ENCODE measurements at places on chromosomes 3 and 15.

DNA sequence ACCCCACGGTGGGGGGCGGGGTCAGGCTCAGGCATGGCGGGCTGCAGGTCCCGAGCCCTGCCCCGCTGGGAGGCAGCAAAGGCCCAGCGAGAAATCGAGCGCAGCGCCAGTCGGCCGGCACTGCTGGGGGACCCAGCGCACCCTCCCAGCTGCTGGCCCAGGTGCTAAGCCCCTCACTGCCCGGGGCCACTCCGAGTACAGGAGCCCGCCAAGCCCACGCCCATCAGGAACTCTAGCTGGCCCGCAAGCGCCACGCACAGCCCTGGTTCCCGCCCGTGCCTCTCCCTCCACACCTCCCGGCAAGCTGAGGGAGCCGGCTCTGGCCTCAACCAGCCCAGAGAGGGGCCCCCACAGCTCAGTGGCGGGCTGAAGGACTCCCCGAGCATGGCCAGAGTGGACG is 29.2 kb downstream of the SCAPER start:
- DNase-seq, result no peak

- no peak for DNase-seq
Measured at GRCh38 chr3:133208184-133208583, 170.0 kb downstream of the TMEM108 start.

GRCh38 chr3:55486101-55486856 is 827 bp downstream of the WNT5A start:
- no peak for DNase-seq

DNA sequence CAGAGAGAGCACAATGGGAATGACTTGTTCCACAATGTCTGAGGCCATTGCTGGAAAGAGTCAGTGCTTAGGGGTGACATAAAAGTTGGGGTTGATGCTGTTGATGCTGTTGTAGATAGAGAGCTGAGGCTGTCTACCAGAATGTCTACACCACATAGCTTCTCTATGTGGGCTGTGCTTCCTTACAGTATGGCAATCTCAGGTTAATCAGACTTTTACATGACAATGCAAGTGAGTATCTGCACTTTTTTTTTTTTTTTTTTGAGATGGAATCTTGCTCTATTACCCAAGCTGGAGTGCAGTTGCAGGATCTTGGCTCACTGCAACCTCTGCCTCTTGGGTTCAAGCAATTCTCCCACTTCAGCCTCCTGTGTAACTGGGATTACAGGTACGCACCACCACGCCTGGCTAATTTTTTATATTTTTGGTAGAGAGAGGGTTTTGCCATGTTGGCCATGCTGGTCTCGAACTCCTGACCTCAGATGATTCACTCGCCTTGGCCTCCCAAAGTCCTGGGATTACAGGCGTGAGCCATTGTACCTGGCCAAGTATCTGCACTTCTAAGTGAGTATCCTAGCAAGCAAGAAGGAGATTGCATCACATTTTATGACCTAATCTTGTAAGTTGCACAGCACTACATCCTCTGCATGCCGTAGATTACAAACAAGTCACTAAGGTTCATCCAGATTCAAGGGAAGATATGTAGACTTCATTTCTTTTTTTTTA is 28.7 kb downstream of the DLEC1 start:
- DNase-seq, result no peak

GRCh38 chr3:139597947-139598346 is 58.4 kb upstream of the RBP1 start:
- DNase-seq, result no peak

DNA sequence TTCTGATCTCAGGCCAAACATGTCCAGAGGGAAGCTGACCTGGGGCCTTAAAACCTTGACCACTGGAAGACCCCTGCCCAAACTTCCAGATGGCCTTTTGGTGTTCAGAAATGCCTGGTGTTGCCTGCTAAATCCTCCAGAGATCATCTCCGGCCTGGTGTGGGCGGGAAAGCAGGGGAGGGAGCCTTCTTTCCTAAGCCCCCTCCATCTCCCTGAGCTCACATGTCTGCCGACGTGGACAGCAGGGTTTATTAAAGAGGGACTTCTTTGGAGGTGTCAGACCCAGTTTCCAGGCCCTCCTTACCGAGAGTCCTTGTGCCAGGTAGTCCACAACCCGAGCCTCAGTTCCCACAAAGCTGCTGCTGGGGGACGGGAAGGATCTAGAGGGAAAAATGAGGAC is 55.9 kb upstream of the SLC6A1 start:
- no peak for DNase-seq

DNA sequence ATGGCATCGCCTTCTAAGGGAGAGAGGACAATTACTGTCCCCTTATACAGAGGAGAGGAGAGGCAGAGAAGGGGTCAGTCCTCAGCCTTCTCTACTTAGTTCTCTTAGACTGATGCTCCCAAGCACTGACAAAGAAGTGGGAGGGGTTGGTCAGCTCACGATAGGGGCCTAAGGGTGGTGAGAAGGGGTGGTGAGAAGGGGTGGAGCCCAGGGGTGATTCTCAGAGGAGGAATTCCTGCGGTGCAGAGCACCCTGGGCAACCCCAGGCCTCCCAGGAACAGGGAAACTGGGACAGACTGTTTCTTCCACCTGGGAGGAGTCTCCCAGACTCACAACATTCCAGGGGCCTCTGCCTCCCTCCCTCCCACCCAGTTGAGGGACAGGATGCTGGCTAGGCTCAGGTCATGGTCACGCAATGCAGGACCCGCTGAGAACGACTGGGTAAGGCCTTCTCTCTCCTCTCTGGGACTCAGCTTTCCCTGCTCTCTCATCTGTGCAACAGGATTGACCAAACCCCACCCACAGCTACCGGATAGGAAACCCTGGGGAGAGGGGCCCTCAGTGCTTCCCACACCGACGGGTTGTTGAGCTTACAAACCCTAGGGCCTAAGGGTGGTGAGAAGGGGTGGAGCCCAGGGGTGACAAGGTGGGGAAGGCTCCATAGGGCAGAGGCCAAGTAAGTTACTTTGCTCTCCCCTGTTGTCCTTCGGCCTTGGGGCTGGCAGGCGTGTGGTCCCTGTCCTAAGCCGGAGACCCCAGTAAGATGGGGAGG is 1.5 kb downstream of the TPRA1 start:
- DNase-seq, result no peak

DNA sequence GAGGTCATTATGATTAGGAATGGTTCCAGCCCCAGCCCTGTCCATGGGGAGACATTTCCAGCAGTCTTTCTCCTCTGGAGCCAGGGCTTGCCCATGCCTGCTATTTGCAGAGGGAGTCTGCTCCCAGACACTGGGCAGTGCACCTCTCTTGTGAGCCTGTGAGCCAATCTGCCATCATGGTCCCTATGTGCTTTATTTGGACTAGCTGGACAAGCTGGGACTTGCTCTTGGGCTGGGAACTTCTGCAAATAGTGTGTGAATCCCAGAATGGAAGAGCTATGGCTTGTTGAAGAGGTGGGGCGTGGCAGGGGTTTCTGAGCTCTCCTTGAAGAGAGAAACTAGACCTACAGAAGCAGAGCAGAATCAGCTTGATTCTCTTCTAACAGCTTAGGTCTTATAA is 53.7 kb upstream of the KY start:
- DNase-seq, result no peak

DNA sequence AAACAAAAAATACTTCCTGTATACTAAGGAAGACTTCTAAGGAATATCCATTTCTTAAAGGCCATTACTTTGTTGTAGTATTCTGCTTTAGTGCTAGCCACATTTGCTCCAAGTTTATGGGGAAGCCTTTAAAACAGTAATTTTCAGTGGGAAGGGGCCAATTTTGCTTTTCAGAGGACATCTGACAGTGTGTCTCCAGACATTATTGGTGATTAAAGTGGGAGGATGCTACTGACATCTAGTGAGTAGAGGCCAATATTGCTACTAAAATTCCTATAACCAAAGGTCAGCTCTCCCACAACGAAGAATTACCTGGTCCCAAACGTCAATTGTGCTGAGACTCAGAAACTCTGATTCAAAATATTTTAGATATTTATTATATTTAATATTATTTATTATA is 24.8 kb downstream of the SLC28A2 start:
- no peak for DNase-seq

DNA sequence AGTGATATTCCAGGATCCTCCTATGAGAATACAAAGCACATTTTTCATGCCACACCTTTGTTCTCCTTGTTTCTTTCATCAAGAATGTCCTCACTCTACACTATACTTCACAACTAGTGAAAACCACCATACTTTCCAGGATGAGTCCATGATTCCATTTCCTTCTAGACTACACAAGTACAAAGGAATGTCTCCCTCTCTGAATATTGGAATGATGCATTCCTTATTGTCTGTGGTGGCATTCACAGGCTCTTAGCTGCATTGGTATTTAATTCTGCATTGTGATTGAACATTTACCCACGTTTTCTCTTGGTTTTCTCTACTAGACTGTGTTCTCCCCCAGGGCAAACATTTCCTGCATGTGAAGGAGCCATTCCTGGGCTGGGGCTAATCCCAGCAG is 217.5 kb downstream of the RAP2B start:
- no peak for DNase-seq

GRCh38 chr3:12512534-12513118 is 28.3 kb downstream of the TSEN2 start:
- DNase-seq, result no peak

GRCh38 chr3:100710261-100710968 is 1.1 kb downstream of the TFG start:
- DNase-seq, result peak; percentile 61

GRCh38 chr3:76965122-76965725 is 74.7 kb upstream of the ROBO2 start:
- DNase-seq, result no peak

DNA sequence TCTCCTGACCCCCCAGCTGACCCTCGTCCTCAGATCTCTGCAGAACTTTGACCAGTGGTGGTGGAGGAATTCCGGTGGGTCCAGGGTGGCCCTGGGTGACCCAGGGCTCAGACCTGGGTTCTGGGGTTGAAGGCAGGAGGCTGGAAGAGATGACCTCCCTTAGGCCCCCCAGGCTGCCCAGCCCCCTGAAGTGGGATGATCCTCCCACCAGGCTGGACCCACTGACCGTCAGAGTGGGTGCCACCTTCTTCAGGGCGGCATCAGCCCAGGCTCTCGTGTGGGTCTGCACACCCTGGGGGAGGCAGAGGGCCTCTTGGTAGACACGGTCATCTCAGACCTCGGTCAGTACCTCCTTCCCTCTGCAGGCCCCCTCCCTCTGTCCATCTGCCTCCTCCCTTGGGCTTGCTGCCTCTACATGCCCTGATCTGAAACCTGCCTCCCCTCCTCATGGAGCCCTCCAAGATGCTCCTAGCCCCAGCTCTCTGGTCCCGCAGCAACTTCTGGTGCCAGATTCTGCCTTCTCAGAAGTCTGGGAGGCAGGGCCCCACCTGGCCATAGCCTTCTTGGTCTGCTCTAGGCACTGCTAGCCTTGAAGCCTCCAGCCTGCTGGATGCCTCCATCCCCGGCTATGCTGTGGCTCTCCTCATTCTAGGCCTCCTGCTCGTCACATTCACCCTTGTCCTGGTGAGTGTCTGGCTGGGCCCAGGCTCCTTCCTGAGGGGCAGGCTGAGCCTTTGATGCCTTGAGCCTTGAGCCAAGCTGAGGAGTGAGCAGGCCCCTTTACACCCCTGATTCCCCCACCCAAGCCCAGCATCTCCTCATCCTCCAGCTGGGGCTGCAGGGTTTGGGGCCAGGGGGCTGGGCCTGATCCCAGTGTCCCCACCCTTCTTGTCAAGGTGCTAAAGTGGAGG is 49.1 kb upstream of the CSPG4 start:
- no peak for DNase-seq

GRCh38 chr3:43035801-43036365 is 56.8 kb downstream of the GASK1A start:
- no peak for DNase-seq

Measured in stimulated activated CD8-positive, alpha-beta memory T cell treated with anti-CD3 and anti-CD28 coated beads, Interleukin-15, amount 100 ng/mL, for 48 hours (primary cell).